ENCODE measurements at places on chromosomes 7 and 10. TPM values are rescaled to one million over a fixed set of nuclear protein-coding genes. Genes with fewer than 3 reads are reported as not detected.

GRCh38 chr7:132298790-132299189 lies 277.5 kb downstream of the PLXNA4 start:
- H3K27ac ChIP-seq: no peak overlapping the region
- H3K4me3 ChIP-seq: no peak overlapping the region
- no peaks in the 10 kb centered on the region for H3K4me1 ChIP-seq
- H3K27me3 ChIP-seq: no peaks in the 10 kb centered on the region

GRCh38 chr7:30166155-30166840 lies 31.5 kb downstream of the MTURN start:
- no peak overlapping the region for H3K27ac ChIP-seq
- DNase-seq: no peak
- no peaks in the 10 kb centered on the region for H3K36me3 ChIP-seq

- no peaks in the 10 kb centered on the region for H3K36me3 ChIP-seq
- peak; percentile 41 for DNase-seq
- peaks cover 21% of the 10 kb centered on the region for H3K4me1 ChIP-seq
These were observed 95.5 kb downstream of the CELF2 start for GRCh38 chr10:11113156-11113555.

DNA sequence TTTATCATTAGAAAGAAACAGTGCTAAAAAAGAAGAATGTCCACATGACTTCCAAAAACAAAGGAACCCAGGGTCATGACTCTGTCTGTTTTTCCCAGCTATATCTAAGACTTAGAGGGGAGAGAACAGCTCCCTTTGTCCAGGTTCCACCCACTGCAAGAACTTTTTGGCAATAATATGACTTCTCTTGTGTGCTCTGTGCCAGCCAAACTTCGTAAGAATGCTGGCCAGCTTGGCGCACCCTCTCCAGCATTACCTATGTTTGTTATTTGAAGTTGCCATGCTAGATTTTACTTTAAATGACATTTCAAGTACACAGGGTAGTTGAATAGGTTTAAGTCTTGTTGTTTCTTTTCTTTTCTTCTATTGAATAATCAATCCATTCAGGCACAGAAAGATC lies 371.4 kb downstream of the KCNMA1 start:
- H3K4me3 ChIP-seq: no peak overlapping the region
- no peak for DNase-seq
- H3K4me1 ChIP-seq: no peaks in the 10 kb centered on the region

- no peaks in the 10 kb centered on the region for H3K36me3 ChIP-seq
- peaks cover 24% of the 10 kb centered on the region for H3K4me1 ChIP-seq
- H3K27ac ChIP-seq: peak overlapping the region; percentile 93
- H3K4me3 ChIP-seq: no peak overlapping the region
These were observed 93.5 kb downstream of the ADARB2 start for GRCh38 chr10:1643908-1644179.

Gene KCND2
- not detected for total RNA-seq

Gene WNT8B
- 0.96 TPM for total RNA-seq

Gene MOGAT3
- total RNA-seq: not detected
